ENCODE measurements at places on chromosomes 2 and 18. TPM values are rescaled to one million over a fixed set of nuclear protein-coding genes. Genes with fewer than 3 reads are reported as not detected.

RBM43 gene
- 1.6 TPM for total RNA-seq

UGGT1 gene
- 71.3 TPM for total RNA-seq

RGPD4 gene
- not detected for total RNA-seq

LGALSL gene
- total RNA-seq, result 1.7 TPM

TCF7L1 gene
- 0.72 TPM for total RNA-seq

LIPT1 gene
- total RNA-seq, result 3.2 TPM

GALR1 gene
- total RNA-seq, result not detected

RPRM gene
- total RNA-seq, result not detected

RNMT gene
- total RNA-seq, result 21.1 TPM

DSG3 gene
- total RNA-seq, result not detected

RAPGEF4 gene
- total RNA-seq, result 3.2 TPM

DUSP2 gene
- total RNA-seq, result 1.8 TPM

COLEC12 gene
- total RNA-seq, result 2.3 TPM

TYW5 gene
- 3.8 TPM for total RNA-seq

HOXD13 gene
- total RNA-seq, result not detected

NEB gene
- total RNA-seq, result under 0.01 TPM

SLC16A14 gene
- total RNA-seq, result 0.56 TPM

ANKAR gene
- total RNA-seq, result 4.4 TPM

LYG2 gene
- not detected for total RNA-seq

MC5R gene
- total RNA-seq, result not detected

ANKRD12 gene
- total RNA-seq, result 12.9 TPM

KCNJ3 gene
- total RNA-seq, result not detected

IWS1 gene
- total RNA-seq, result 50.0 TPM

ALPI gene
- not detected for total RNA-seq

IMP4 gene
- 154 TPM for total RNA-seq

CRYGD gene
- not detected for total RNA-seq

EMILIN1 gene
- total RNA-seq, result 26.5 TPM

TIA1 gene
- total RNA-seq, result 103 TPM

TMEM169 gene
- total RNA-seq, result 0.83 TPM

EGR4 gene
- not detected for total RNA-seq

CAVIN2 gene
- 11.5 TPM for total RNA-seq

VAMP8 gene
- total RNA-seq, result 0.83 TPM

DUSP19 gene
- total RNA-seq, result 1.4 TPM

PIEZO2 gene
- total RNA-seq, result 3.3 TPM

NCK2 gene
- 25.8 TPM for total RNA-seq

NOL4 gene
- not detected for total RNA-seq

PXDN gene
- total RNA-seq, result 153 TPM

NAT8 gene
- not detected for total RNA-seq

IL18RAP gene
- not detected for total RNA-seq

GPR75 gene
- 1.7 TPM for total RNA-seq

RNF138 gene
- 44.7 TPM for total RNA-seq

MOB1A gene
- total RNA-seq, result 60.8 TPM

LHCGR gene
- under 0.01 TPM for total RNA-seq

SMYD1 gene
- not detected for total RNA-seq

C1GALT1C1L gene
- total RNA-seq, result 0.28 TPM

GTF2A1L gene
- total RNA-seq, result not detected

All from IMR-90 (cell line).